ENCODE measurements at places on chromosomes 13 and 19. TPM values are rescaled to one million over a fixed set of nuclear protein-coding genes. Genes with fewer than 3 reads are reported as not detected.

TEX29 gene
- 0.27 TPM for polyA plus RNA-seq

OR7D2 gene
- polyA plus RNA-seq: 0.14 TPM

CCDC70 gene
- not detected for polyA plus RNA-seq

GRCh38 chr13:36133950-36134626 is 2.9 kb upstream of the DCLK1 start:
- DNase-seq: no peak

- no peak for DNase-seq
Measured at GRCh38 chr19:8342684-8343482, at the start of gene KANK3. KANK3 (minus strand) TSS chr19:8343262; CDS start chr19:8337828, 5,434 bp downstream.

DNA sequence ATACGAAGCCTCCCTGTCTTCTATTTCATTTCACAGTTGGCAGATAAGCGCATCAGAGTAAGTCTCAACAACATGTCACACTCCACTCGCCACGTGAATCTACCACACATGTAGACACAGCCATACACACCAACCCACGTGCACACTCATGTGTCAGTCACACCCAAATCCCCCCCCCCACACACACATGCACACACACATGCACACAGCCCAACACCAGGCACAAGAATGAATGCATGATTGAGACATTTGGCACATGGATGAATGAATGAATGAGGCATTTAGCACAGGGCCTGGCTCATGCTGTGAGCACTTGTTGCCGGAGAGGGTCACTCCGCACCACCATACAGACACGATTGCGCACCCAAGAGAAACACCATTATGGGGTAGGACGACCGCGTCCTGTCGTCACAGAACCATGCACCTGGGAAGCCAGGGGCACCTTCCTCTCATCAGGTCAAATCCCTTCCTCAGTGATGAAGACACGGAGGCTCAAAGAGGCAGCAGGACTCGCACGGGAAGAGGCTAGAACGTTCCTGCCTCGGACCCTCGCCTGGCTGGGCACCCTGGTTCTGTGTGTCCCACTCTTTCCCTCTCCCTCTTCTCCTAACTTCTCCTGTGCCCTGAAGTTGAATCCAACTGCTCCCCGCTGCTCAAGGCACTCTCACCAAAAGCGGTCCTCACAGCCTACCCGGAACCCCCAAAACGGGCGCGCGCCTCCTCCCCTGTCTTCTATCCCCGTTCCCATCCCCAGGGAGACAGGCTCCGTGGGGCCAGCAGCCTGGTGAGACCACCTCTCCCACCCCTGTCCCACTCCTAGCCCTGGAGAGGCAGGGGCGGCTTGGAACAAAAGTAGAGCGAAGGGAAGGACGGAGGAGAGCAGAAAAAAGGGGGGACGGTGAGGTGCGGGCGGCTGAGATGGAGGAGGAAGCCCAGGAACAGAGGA is 1.3 kb downstream of the MEIS3 start:
- no peak for DNase-seq

DNA sequence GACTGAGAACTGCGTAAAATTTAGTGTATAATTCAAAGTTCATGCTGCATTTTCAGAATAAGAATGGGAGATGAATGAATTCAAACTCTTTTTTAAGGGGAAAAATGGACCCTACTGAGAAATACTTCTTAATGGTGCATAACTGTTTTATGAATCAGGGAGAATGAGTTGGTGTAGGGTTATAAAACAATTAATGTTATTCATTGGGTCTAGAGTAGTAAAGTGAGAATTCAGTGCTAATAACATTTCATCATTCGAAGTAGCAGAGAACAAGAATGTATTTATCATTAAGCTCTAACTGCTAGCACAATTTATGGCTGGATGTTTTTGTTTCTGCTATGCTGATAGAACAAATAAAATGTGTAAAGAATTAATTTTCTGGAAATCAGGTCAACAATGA is 310.2 kb downstream of the SLITRK5 start:
- no peak for DNase-seq
